Fibroblast of the conjunctiva (primary cell): ENCODE measurements at places on chromosomes 2 and 18.

DNA sequence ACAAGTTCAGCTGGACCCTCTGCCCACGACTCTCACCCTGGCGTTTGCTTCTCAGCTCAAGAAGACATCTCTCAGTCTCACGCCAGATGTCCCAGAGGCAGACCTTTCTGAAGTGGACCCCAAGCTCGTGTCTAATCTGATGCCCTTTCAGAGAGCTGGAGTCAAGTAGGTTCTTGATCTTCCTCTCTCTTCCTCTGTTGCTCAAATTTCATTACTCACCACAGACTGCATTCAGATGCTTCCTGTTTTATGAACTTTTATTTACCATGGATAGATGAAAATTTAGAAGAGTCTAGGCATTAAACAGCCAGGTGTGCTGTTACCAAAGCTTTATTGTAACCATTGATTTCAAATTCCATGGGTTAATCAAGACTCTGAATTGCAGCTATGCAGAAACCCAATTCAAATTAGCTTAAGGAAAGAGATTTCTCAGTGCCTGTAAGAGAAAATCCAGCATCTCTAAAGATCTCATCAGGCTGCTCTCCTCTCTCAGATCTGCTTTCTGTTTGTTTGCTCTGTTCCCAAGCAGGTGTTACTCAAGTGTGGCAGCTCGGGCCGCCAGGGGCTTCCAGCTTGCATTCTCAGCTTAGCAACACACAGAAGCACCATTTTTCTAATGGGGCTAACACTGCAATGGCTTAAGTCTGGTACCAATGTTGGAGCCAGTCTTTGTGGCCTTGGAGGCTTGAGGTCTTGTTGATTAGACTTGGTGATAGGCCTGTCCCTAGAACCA, 16.5 kb downstream of the SMARCAL1 start:
- no peak for DNase-seq

GRCh38 chr18:41553716-41554115, 401.3 kb upstream of the PIK3C3 start:
- no peak for DNase-seq

GRCh38 chr2:99106913-99107312, 34.6 kb upstream of the C2orf15 start:
- DNase-seq: no peak

DNA sequence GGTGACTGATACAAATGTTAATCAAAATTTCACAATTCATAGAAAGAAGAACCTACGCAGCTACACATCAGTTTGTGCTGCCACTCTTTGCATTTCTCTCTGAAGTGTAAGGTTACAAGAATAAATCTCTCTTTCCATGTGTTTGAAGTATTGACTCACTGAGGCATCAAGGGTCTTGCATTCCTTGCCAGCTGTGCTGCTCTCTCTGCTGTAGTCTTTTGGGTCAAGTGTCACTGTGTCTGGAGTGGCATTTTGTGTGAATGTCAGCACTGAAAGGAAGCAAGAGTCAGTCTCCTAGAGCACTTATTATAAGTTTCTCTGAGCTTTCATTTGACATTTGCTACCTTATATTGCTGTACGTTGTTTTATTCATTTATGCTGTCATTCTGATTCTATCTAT, 1696.1 kb upstream of the LRRTM1 start:
- no peak for DNase-seq
